ENCODE measurements at places on chromosomes 3 and 15. TPM values are rescaled to one million over a fixed set of nuclear protein-coding genes. Genes with fewer than 3 reads are reported as not detected.

MESP2 gene
- not detected for total RNA-seq

ZNF620 gene
- 5.1 TPM for total RNA-seq

LRTM1 gene
- total RNA-seq, result not detected

POLQ gene
- 5.8 TPM for total RNA-seq

RHOV gene
- 0.05 TPM for total RNA-seq

TOPAZ1 gene
- not detected for total RNA-seq

KLHL6 gene
- total RNA-seq, result 12.3 TPM

GREM1 gene
- 1.6 TPM for total RNA-seq

IP6K2 gene
- 44.2 TPM for total RNA-seq

PFN2 gene
- total RNA-seq, result 10.8 TPM

TTC21A gene
- total RNA-seq, result 2.2 TPM

SNX22 gene
- total RNA-seq, result 0.39 TPM

SPESP1 gene
- 5.6 TPM for total RNA-seq

ITIH3 gene
- not detected for total RNA-seq

PTX3 gene
- 258 TPM for total RNA-seq

IQCF5 gene
- not detected for total RNA-seq

CAPN3 gene
- total RNA-seq, result 0.67 TPM

EXOG gene
- total RNA-seq, result 8.7 TPM

POTEB3 gene
- not detected for total RNA-seq

ITPR1 gene
- 13.6 TPM for total RNA-seq

CHRNB4 gene
- not detected for total RNA-seq

MYZAP gene
- 9.4 TPM for total RNA-seq

GOLGA6B gene
- total RNA-seq, result not detected

SLC12A1 gene
- not detected for total RNA-seq

LIPH gene
- not detected for total RNA-seq

GPR62 gene
- total RNA-seq, result 0.20 TPM

C3orf70 gene
- total RNA-seq, result 3.1 TPM

MELTF gene
- 1.9 TPM for total RNA-seq

UCN2 gene
- total RNA-seq, result not detected

CDCP1 gene
- total RNA-seq, result 1.6 TPM

TLR9 gene
- total RNA-seq, result not detected

USP50 gene
- not detected for total RNA-seq

WWTR1 gene
- 68.7 TPM for total RNA-seq

ACP3 gene
- total RNA-seq, result not detected

SCN5A gene
- 5.5 TPM for total RNA-seq

GPR27 gene
- not detected for total RNA-seq

Data from mammary microvascular endothelial cell (primary cell).